Occipital lobe (tissue), 3 donors: ENCODE measurements at places on chromosomes 12 and 14. TPM values are rescaled to one million over a fixed set of nuclear protein-coding genes. Genes with fewer than 3 reads are reported as not detected.

PTPRO gene
- 157 TPM for total RNA-seq

OTX2 gene
- total RNA-seq, result not detected

LYZ gene
- total RNA-seq, result 4.5 TPM

ESR2 gene
- 1.4 TPM for total RNA-seq
